Posterior cingulate gyrus (tissue), 11 donors: ENCODE measurements at places on chromosomes 1 and 21.

DNA sequence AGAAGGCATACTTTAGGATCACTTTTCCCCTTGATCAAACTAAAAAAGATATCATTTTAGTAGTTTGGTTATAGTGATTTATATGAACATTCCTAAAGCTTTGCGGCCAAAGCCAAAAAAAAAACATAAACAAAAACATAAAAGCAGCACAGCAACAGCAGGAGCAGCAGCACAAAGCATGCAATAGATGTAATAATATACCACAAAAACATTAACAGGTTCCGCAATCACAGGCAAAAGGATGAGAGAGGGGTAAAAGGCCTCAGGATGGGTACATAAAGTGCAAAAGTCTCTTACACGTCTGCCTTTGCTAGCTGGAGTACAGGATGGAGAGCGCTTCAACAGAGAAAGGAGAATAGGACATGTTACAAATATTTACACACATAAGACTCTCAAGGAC lies 119.0 kb downstream of the COQ8A start:
- no peak for DNase-seq

DNA sequence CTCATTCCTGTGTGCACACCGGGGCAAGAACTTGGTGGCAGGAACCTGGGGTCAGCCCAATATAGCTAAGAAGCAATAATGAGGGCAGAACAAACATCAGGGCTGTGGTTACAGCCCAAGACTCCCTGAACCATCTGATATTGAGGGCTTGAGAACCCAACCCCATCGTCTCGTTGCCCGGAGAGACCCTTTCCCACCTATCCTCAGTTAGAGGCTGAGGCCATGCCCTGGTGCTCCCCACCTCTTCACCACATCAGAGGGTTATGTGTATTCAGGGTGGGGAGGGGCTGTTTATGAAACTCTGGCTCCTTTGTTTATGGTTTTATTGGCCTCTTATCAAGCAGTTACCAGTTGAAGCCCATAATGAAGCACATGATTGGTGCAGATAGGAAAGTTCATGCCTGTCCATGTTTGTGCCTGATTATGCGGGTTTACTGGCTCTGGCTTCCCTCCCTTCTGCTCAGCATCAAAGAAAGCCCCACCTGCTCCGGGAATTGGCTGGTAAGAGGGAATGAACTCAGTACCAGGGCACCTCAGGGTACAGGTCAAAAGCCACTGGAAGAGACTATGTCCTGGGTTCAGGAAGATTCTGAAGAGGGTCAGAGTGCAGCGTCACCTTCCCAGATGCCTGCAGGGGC lies 14.5 kb downstream of the NUAK2 start:
- DNase-seq = no peak

- DNase-seq = no peak
Measured at GRCh38 chr1:223000632-223001031, 142.4 kb downstream of the TLR5 start.

- no peak for DNase-seq
Measured at GRCh38 chr1:223763251-223763650, 50.9 kb downstream of the CAPN2 start.

DNA sequence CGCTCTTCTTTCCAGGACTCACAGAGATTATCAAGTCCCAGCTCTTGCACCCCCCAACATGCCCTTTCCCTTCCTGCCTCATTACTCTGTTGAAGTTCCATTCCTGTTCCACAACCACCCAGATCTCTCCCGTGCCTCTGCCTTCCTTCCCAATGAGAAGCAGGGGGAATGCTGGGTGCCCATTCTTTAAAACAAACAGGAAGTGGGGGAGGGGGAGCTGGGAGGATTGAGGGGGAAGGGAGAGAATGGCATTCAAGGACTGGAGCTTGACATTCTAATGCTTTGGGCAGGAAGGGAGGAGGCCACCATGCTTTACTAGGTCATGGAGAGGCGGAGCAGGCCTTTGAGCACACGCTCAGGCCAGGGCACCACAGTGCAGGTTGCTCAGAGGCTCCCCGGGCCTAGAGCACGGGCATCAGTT lies 150.3 kb upstream of the IRF2BP2 start:
- DNase-seq = no peak

DNA sequence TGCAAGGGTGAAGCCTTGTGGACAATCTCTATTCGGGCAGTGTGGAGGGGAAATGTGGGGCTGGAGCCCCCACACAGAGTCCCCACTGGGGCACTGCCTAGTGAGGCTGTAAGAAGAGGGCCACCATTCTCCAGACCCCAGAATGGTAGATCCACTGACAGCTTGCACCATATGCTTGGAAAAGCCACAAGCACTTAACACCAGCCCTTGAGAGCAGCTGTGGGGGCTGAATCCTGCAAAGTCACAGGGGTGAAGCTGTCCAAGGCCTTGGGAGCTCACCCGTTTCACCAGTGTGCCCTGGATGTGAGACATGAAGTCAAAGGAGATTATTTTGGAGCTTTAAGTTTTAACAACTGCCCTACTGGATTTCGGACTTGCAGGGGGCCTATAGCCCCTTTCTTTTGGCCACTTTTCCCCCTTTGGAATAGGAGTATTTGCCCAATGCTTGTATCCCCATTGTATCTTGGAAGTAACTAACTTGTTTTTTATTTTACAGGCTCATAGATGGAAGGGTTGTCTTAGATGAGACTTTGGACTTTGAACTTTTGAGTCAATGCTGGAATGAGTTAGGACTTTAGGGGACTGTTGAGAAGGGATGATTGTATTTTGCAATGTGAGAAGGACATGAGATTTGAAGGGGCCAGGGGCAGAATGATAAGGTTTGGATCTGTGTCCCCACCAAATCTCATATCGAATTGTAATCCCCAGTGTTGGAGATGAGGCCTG lies 16.3 kb upstream of the COL6A1 start:
- DNase-seq = no peak

DNA sequence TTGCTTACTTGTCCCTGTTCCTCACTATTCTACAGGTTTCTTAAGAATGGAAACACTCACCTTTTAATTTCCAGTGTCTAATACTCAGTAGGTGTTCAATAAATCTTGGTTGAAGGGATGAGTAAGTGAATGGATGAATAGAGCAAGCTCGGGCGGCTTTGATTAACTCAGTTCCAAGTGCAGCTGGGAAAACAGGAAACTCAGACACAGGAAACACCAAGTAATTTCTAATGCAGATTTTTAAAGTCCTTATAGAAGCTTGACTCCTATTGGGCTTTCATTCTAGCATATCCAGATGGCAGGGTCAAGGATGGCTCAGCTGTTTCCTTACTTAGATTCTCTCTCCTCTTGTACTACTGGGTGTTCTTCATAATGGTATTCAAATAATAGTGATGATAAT lies 14.0 kb downstream of the CAMK1G start:
- DNase-seq = no peak

- no peak for DNase-seq
Measured at GRCh38 chr1:237154157-237154556, 112.2 kb downstream of the RYR2 start.

DNA sequence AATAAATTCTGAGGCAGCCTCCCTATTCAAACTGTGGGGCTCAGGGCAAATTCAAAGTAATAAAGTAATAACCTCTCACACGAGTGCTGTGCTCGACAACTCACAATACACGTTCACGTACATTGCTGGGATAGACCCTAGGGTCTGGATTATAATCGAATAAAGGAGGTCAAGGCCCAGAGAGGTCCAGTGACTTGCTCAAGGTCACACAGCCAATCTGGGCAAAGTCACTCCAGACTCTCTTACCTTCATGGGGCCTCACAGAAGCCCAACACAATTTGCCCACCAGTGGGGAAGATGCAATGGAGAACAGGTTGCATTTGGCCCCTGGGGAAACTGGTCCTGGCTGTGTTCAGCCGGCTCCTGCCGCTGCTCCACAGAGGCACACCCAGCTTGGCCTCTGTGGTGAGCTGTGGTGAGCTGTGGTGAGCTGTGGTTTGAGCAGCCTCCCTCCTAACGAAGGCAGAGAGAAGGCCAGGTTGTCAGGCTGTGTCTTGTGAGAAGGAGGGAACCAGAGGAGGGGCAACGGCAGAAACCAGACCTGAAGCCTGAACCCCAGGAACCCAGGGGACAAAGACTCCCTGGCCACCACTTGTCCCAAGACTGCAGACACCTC lies 35.1 kb downstream of the NUAK2 start:
- no peak for DNase-seq

DNA sequence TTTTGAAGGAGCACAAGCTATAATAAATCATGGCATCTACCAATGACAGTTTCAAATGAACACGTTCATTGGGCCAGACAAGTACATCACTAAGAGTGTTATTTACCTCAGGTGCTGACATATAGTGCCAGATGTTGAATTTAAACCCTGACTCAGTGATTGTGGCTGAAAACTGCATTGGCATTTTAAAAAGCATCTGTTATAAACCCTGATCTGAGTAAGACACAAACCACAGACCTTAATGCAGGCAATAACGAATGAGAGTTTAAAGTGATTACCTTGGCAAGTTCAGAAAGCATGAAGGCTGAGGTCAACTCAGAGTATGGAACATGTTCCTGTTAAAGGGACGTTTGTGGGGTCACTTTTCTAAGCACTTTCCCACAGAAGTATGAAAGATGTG lies 865.1 kb upstream of the TMPRSS15 start:
- DNase-seq = no peak

GRCh38 chr1:156676820-156677615 lies at the start of gene NES:
Gene NES, minus strand, starts transcription at chr1:156677407. Its CDS starts 143 bp downstream, at chr1:156677264.
- peak; percentile 56 for DNase-seq

- no peak for DNase-seq
Measured at GRCh38 chr1:110727246-110727645, 52.5 kb upstream of the KCNA3 start.

DNA sequence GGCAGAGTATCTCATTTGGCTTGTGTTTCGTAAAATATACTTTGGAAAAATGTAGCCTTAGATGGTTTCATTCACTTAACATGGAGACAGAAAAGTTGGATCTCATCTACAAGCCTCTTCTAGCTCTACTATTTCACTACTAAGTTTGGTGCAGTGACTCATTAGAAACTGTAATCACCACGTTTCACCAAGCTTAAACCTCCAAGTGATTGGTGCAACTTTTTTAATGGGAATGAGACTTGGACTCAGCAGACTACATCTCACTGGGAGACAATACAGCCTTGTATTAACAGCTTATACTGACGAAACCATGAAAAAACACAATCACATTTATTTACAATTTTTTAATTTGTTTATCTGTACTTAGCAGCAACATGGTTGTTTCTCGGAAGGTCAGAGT lies 29.9 kb upstream of the NRIP1 start:
- DNase-seq = no peak

GRCh38 chr1:235775246-235775860 lies 91.4 kb downstream of the LYST start:
- DNase-seq = no peak

GRCh38 chr1:53368314-53369033 lies 40.6 kb upstream of the LRP8 start:
- DNase-seq = no peak

GRCh38 chr1:95236784-95237575 lies 3.0 kb downstream of the RWDD3 start:
- no peak for DNase-seq

- no peak for DNase-seq
Measured at GRCh38 chr1:24389231-24389678, 24.3 kb downstream of the STPG1 start.

DNA sequence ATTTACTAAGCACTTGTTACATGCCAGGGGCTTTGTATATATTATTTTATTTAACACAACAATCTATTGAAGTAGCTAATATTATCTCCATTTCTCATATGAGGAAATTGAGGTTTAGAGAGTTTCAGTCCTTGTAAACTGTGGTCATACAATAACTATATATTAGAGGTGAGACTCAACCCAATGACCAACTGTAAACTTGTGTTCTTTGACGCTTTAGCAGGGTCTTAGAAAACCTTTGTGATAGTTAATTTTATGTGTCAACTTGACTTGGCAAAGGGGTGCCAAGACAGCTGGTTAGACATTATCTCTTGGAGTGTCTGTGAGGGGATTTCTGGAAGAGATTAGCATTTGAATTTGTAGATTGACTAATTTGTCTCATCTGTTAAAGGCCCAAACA lies 252.4 kb upstream of the B3GALT2 start:
- no peak for DNase-seq

GRCh38 chr1:173341971-173342370 lies 134.8 kb upstream of the TNFSF4 start:
- no peak for DNase-seq

- no peak for DNase-seq
Measured at GRCh38 chr1:212529211-212529741, 79.3 kb upstream of the ATF3 start.

GRCh38 chr1:211724687-211725196 lies 49.3 kb upstream of the NEK2 start:
- no peak for DNase-seq

DNA sequence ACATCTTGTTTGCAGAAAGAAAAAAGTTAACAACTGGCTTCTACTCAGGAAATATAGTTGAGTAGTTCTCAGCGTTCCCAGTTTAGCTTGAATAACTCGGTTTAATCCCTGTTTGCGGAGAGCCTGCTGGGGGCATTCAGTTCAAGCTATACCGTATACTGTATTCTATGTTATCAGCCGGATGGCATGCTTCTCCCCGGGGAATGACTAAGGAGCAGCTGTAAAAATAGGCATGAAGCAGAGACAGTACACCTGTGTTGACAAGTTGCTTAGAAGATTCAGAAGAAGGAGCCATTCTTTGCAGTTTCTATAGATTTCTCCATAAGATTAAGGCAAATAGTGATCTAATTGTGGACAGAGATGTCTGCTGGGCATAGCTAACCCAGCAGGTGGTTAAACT lies 267.8 kb upstream of the NCAM2 start:
- DNase-seq = no peak

GRCh38 chr1:95006681-95007080 lies 66.1 kb downstream of the ALG14 start:
- no peak for DNase-seq

GRCh38 chr1:156970017-156970416 lies 49.6 kb downstream of the LRRC71 start:
- DNase-seq = no peak

- DNase-seq = no peak
Measured at GRCh38 chr1:39951926-39952325, 3.0 kb upstream of the MFSD2A start.

GRCh38 chr1:17661546-17662157 lies 93.5 kb upstream of the ACTL8 start:
- DNase-seq = peak; percentile 83

GRCh38 chr21:44949779-44950198 lies 10.0 kb downstream of the SLX9 start:
- DNase-seq = no peak

DNA sequence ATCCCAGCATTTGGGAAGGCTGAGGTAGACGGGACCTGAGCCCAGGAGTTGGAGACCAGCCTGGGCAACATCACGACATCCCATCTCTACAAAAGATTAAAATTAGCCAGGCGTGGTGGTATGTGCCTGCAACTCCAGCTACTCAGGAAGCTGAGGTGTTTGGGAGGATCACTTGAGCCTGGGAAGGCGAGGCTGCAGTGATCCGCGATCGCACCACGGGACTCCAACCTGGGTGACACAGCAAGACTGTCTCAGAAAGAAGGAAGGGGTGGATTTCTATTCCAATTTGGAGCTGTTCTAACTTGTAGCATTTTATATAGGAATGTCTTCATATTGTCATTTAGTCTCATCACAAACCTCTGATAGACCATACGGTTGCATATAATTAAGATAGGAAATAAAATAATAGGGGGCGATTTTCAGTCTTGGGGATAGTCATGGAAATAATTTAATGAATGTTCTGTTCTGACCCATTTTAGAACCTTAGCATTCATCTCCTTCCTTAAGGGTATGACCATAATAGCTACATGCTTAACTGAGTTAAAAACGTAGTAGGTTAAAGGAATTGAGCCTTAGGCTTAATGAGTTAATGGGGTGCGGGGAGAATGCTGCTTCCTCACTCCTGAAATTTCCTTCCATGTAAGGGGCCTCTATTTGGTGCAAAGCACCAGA lies 93.1 kb downstream of the ADCY10 start:
- no peak for DNase-seq
